K562 (cell line): ENCODE measurements at places on chromosomes 16 and 17.

GRCh38 chr16:49489686-49490320 lies 116.2 kb downstream of the C16orf78 start:
- DNase-seq = no peak

- DNase-seq = no peak
Measured at GRCh38 chr17:77768248-77768852, 190.2 kb upstream of the TNRC6C start.

GRCh38 chr17:32356750-32357149 lies 6.8 kb downstream of the ZNF207 start:
- no peak for DNase-seq

DNA sequence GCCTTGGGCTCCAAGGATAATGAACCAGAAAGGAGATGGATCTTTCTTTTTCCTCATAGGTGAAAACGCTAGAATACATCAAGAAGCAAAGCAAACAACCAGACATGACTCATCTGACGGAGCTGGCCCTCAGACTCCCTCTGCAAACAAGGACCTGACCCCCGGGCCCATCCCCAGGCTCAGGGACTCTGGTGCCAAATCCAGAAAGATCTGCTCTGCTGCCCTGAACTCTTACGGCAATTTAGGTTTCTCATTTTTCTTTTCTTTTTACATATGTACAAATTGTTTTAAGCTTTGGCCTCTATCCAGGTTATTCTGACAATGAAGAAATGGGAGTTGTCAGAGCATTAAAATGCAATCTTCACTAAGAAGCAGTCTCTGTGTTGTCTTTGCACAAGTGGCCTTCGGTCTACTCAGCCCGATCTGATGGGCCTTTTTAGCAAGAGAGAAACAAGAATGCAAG lies 17.7 kb downstream of the KNOP1 start:
- DNase-seq = no peak

DNA sequence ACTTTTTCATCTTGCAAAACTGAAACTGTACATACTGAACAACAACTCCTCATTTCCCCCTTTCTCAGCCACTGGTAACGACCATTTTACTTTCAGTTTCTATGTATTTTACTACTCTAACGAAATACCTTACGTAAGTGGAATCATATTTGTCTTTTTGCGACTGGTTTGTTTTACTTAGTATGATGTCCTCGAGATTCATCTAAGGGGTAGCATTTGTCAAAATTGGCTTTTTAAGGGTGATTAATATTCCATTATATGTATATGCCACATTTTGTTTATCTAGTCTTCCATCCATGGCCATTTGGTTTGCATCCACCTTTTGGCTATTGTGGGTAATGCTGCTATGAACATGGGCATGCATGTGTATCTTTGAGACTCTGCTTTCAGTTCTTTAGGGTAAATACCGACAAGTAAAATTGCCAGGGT lies 10.4 kb downstream of the KPNB1 start:
- DNase-seq = no peak

GRCh38 chr16:59601452-59601851 lies 867.3 kb upstream of the GOT2 start:
- DNase-seq = no peak

- no peak for DNase-seq
Measured at GRCh38 chr16:22370038-22370820, 4.2 kb downstream of the CDR2 start.

DNA sequence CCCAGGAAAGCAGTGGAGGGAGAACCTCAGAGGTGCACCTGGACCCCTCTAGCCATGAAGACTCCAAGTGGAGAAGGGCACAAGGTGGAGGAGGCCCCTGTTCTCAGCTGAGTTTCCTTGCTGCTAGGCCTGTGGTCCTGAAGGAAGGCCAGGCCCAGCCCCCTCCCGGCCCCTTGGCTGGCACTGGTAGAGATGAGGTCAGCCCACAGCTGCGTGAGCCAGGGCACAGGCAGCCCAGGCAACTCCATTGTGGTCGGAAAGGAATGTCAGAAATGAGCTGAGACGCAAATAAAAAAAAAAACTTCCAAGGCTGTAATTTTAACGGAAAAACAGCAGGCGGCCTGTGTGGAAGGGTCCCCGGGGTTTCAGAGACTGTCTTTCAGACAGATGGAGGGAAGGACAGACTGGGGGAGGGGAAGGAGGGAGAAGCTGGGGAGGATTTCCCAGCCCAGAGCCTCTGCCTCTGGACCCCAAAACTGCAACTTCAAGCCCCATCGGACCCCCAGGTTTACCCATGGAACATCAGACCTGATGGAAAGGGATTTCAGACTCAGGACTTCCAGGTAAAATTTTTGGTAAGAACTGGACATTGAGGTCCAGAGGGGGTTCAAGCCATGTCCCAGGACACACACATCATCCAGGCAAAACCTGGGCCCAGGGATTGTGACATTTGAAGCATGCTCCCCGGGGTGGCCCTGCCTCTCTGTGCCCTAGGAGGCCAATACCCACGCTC lies 25.6 kb upstream of the MRPS23 start:
- DNase-seq = peak; percentile 74

DNA sequence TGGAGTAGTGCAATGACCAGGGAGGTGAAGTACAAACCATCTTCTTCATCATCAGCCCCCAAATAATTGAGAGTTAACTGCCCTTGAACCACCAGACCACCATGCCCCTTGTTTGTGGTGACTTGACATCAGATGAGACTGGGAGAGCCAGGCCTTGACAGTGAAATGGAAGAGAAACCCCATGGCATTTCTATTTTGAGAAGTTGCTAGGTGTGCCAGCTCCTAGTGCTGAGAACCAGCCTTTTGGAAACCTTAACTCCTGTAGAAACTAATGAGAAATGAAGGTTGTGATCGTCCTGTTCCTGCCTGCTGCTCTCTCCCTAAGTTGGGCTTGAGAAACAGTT lies 2.8 kb downstream of the TMEM94 start:
- no peak for DNase-seq

- peak; percentile 94 for DNase-seq
Measured at GRCh38 chr16:74998481-74999218, at the start of gene ZNRF1. TSS of gene ZNRF1 (plus strand) at chr16:74999024. CDS start at chr16:74999672, 648 bp downstream.

GRCh38 chr17:81249223-81250040 lies 10.3 kb downstream of the NDUFAF8 start:
- DNase-seq = no peak

GRCh38 chr16:1543085-1543896 lies 9.8 kb downstream of the TMEM204 start:
- DNase-seq = peak; percentile 69

GRCh38 chr17:12867726-12868125 lies 78.4 kb downstream of the ARHGAP44 start:
- DNase-seq = no peak

DNA sequence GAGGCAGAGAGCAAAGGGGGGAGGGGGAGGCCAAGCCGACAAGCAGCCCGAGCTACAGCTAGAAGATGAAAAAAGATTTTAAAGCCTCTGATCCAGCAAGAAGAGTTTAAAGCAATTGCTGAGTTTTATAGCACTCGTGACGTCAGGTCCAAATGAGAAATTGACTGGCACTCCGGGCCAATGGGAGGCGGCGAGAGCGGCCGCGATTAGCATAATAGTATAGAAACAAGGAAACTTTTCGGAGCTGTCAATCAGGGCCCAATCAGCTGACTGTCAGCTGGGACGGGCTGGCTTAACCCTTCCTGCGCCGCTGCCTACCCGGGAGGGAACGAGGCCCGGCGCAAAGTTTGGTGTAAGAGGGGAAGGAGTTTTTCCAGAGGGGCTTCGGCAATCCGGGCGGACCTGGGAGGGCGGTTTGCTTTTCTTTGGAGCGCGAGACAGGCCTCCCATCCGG lies at the start of gene MAF:
MAF (minus strand) TSS at position 100 of the 454 bp plus-strand sequence. CDS start 835 bp downstream, outside the sequence.
- peak; percentile 53 for DNase-seq

GRCh38 chr16:17213025-17213424 lies 257.7 kb downstream of the XYLT1 start:
- no peak for DNase-seq

GRCh38 chr16:16052916-16053315 lies 103.5 kb downstream of the ABCC1 start:
- no peak for DNase-seq

GRCh38 chr17:39196808-39197291 lies 619 bp downstream of the CACNB1 start:
- no peak for DNase-seq

DNA sequence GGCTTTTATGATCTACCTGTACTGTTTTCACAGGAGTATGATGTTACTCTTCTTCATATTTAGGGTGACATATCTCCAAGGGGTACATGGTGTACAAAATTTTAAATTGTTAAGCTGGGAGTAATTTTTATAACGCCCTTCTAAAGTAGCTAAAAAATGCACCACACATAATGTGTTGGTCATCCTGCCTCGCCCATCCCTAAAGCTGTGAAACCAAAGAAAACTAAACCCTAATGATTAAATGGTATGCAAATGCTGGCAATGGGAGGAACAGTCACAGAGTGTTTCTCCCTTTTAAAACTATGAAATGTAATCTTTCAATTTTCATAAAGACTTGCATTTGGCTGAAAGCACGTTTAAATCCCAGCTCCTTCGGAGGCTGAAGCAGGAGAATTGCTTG lies 2.0 kb upstream of the KRT24 start:
- no peak for DNase-seq

DNA sequence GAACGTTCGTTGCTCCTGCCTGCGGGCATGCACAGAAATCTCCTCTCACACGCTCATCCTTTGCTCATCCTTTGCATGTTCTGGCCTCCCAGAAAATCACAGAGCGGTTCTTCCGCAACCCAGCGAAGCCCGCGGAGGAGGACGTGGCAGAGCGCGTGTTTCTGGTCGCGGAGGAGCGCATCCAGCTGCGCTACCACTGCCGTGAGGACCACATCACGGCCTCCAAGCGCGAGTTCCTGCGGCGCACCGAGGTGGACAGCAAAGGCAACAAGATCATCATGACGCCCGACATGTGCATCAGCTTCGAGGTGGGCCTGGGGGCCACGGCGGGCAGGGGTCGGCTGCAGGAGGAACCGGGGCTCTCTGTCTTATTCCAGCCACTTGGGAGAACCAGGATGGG lies 9.6 kb upstream of the KATNB1 start:
- no peak for DNase-seq

GRCh38 chr17:9177212-9177611 lies 155.9 kb downstream of the NTN1 start:
- DNase-seq = no peak

DNA sequence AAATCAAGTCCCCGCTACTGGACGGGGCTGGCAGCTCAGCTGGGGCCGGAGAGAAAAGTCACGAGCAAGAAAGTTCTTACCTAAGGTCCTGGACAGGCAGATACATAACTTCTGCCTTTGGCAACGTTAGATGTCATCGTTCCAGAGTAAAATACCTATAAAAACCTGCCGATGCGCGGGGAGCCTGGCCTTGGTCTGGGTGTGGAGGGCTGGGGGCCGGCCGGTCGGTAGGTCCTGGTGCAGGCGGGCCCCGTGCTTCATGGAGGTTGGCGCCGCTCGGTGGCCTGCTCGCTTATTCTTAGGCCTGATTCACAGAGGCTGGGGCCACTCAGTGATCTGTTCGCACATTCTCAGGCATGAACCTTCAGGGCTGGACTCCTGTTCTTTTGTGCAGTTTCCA lies 33.7 kb upstream of the ZNF750 start:
- no peak for DNase-seq

- DNase-seq = no peak
Measured at GRCh38 chr17:12521416-12521815, 144.3 kb upstream of the MYOCD start.

- DNase-seq = no peak
Measured at GRCh38 chr17:58913552-58913951, 157.9 kb downstream of the PPM1E start.

GRCh38 chr17:56707312-56708219 lies 114.1 kb downstream of the NOG start:
- no peak for DNase-seq

GRCh38 chr17:50420419-50421112 lies 5.5 kb upstream of the ACSF2 start:
- DNase-seq = no peak

GRCh38 chr17:55228683-55229192 lies 36.0 kb upstream of the HLF start:
- DNase-seq = no peak

GRCh38 chr16:87764600-87765472 lies 950 bp downstream of the KLHDC4 start:
- no peak for DNase-seq

DNA sequence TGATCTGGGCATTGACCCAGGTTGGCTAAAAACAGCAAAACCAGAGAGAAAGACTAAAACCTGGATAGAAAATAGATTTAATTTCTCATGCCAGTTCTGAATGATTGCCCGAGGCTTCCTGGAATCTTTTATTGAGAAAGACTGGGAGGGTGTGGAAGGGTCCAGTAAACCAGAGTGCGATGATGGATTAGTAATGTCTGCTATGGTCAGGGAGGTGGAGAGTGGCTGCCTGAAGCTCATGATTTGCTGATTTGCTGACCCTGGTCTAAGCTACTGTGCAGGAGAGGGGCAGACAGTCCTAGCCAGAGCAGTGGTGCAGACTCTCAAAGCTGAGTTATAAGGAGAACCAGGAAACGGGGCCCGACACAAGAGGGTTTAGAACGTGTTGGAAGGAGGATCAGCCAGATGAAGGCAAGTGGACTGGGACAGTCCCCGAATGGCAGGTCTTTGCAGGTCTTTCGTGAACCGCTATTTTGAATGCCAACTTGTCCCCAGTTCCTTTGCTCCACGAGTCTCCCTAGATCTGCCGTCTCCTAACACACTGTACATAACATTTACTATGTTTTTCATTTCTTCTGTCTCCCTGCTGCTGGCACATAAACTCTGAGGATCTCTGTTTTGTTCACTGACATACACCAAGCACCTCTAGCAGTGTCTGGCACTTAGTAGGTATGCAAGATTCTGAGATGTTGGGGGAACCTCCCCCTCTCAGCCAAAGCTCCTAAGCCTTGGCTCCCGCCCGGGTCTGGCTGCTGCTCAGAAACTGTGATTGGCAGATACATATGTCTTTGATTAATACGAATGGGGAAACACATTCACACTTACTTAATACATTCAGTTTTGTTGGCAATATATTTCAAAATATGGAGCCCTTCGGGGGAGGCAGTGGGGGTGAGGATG lies 237.3 kb upstream of the TNRC6C start:
- no peak for DNase-seq

- no peak for DNase-seq
Measured at GRCh38 chr16:72168365-72168764, 3.6 kb downstream of the PMFBP1 start.

DNA sequence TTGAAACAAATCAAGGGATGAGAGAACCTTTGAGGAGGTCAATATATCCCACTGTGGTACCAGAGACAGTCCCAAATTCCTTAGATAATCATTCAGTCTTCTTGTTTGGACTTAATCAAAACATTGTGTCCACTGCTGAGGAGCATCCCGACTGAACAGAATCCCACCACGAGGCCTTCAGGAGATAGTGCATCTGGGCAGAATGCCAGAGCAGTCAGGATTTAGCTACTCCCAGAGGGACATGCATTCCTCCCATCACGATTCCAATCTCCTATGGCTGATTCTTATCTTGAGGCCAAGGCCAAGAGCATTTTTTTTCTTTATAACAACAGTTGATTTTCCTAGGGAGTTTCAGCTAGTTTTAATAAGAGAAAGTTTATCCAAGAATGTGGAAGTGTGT lies 87.4 kb upstream of the COX10 start:
- DNase-seq = no peak
